ENCODE measurements at places on chromosomes 7 and 10.

DNA sequence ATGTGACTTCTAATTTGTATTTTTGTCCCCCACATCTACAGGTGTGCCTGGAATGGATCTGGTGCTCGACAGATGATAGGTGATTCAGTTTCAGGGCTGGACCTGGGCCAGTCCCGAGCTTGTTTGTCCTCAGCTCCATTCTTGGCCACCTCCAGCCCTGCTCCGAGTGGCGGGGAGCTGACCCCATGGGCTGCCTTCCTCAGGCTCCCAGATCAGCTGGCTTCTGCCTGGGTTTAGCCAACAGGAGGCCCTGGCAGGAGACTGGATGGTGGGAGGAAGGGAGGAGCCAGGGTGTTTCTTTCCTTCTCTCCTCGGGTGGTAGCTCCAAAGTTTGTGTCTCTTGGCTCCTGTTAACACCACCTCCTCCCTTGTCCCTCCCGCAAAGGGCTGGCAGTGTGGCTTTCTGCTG lies 75.2 kb downstream of the CDH23 start:
- DNase-seq: no peak

- no peak for DNase-seq
Measured at GRCh38 chr7:85452674-85453073, 265.8 kb upstream of the SEMA3D start.

GRCh38 chr7:97513326-97513725 lies 218.6 kb upstream of the TAC1 start:
- DNase-seq: no peak

GRCh38 chr7:116582806-116583444 lies 58.1 kb downstream of the CAV1 start:
- DNase-seq: no peak

GRCh38 chr7:44148166-44148565 lies 7.0 kb upstream of the MYL7 start:
- DNase-seq: no peak

GRCh38 chr10:101691081-101691480 lies 3.9 kb downstream of the FBXW4 start:
- DNase-seq: no peak

- DNase-seq: no peak
Measured at GRCh38 chr10:33233221-33233620, 101.2 kb downstream of the NRP1 start.

GRCh38 chr7:14228341-14228740 lies 238.9 kb upstream of the ETV1 start:
- no peak for DNase-seq

- DNase-seq: no peak
Measured at GRCh38 chr10:96716390-96716789, 3.9 kb downstream of the PIK3AP1 start.

- DNase-seq: no peak
Measured at GRCh38 chr10:74983383-74983782, 128.1 kb upstream of the SAMD8 start.

DNA sequence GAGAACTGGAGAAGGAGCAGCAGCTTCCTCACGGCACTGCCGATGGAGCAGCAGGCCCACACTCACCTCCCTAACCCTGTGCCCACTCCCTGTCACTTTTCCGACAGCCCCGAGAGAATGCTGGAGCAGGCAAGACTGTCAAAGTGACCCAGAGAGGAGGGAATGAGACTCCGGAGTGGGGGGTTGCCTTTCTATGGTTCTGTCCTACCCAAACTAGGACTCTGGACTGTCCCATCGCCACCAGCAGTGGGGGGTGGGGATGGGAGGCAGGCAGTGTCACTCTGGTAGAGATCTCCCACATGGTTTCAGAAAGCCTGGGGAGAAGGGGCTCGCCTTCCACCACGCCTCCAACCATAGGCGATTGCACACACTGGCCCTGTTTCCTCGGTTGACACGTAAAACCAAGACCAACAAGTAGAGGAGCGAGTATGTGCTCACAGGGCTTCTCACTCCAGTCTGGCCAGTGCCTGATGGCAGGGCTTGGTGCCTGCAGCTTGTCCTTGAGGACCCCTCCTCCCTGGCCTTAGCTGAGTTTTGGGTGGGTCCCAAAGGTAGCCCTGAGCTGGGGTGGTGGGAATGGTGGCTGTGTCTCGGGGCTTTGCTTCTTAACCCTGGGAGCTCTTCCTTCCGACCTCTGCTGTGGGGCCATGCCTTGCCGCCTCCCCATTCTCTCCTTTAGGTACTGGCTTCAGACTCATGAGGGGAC lies 148.5 kb downstream of the PTPN20 start:
- no peak for DNase-seq

- no peak for DNase-seq
Measured at GRCh38 chr7:10104292-10104691, 869.4 kb upstream of the PHF14 start.

DNA sequence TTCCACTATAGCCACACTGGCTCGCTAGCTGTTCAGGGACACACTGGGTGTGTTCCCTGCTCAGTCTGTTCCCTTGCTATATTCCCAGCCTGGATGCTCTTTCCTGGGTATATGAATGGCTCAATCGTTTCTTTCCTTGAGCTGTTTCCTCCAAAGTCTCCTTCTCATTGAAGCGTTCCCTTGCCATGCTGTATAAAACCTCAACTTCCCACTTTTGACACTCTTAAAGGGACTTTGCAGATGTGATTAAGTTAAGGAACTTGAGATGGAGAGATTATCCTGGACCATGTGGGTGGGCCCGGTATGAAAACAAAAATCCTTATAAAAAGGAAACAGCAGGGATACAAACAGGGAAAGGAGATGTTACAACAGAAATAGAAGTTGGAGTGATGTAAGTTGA lies 973.1 kb downstream of the LRMDA start:
- DNase-seq: no peak

DNA sequence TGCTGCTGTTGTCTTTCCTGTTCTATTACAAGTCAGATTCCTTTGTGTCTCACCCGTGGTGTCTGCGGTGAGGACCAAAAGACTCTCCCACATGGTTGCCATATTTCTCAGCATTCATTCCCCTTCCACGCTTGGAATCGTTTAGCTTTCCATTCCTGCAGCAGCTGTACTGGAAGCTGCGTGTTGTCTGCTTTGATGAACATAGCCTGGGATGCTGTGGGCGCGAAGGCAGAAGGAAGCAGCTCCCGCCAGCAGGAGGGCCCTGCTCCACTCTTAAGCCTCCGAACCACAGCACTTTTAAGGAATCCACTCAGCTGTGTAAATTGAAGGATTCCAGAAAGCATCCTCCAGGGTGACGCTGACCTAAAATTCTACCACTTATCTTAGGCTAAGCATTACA lies 303.6 kb upstream of the PITRM1 start:
- no peak for DNase-seq

DNA sequence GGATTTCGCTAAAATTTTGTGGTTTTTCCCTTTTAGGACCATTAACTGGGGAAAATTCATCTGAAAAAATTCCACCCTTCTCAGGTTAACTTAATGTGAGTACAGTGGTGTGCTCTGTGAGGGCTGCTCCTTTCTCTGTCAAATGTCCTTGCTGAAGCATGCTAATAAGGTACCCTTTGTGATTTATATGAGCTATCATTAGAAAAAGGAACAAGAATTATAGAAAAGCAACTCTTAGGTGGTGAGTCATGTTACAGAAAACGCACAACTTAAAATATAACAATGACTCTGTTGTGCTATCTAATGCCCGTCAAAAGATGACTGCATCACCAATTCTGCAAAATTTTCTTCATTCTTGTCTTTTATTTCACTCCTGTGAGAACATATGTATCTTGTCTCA lies 162.0 kb upstream of the MAGI2 start:
- DNase-seq: no peak

DNA sequence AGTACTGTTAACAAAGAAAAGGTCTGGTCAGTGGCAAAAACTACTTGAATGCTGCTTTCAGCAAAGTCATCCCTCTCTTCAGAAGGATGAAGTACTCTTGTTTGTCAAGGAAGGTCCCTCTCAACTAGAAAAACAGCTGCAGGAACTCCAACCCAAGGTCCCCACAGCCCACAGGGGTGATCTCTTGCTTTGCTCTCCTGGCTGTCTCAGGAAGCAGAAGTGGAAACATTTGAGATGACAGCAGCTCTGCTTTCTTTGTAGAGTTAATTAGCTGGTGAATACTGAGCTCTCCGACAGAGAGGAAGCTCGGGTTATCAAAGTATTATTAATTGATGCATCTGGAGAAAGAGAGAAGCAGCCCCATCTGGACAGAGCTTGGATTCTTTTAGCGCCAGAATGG lies 25.4 kb upstream of the LRGUK start:
- DNase-seq: no peak

- peak; percentile 17 for DNase-seq
Measured at GRCh38 chr7:88111140-88111743, 108.6 kb downstream of the SRI start.

- no peak for DNase-seq
Measured at GRCh38 chr7:105581066-105581811, at the start of gene EFCAB10. Gene EFCAB10, minus strand, starts transcription at chr7:105581493. Its CDS starts 30 bp downstream, at chr7:105581463.

DNA sequence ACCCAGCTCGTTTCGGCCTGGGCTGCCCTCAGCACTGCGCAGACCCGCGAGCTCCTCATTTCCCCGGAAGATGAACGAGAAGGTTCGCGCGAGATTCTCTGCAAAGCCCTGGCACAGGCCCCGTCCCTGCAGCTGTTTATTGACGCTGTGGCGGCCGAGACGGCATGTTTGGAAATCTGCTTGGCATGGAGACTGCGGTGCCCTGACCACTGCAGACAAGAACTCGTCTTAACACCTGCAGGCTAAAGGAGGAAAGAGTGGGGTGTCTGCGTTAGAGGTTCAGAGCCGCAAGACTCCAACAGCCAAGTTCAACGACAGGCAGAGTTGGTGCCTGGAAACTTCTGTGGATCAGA lies 125.6 kb downstream of the DNAJB6 start:
- DNase-seq: no peak

DNA sequence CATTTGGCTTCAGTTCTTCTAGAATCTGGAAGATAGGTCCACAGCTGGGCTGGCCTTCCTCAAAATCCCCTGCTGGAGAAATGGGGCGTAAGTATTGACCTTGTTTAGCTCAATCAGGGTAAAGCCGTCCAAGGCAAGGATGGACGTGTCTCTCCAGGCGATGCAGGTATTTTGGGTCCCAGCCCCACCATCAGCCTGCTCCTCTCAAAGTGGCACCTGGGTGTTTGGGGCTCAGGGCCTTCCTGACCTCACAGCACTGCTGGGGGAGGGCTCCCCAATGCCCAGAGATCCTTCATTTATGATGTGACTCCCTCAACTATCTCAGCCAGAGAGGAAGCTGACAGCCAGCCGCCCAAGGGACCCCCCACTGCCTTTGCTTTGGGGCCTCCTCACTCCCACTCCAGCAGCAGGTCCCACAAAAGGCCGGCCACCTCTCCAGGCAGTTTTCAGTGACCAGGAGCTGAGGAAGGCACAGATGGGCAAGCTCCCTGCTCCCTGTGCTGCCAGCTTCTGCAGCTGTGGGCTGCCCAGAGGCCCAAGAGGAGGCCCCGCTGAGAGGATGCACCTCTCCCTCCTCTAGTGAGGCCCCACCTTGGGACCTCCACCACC lies 140.0 kb upstream of the TCERG1L start:
- DNase-seq: no peak

DNA sequence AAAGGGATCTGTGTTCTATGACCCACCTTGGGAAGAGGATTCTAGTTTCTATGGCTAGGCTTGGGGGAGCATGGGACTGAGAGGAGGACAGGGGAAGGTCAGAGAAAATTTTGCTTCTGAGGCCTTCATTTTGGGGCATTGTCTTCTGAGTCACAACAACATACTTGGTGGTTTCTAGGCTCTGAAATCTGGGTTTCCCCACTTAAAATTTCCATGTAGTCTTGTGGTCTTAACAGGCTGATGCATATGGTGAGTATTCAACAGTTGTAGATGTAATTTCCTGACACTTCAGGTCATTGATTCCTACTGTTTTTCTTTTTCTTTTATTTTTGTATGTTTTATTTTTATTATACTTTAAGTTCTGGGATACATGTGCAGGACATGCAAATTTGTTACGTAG lies 88.5 kb downstream of the ANKRD7 start:
- DNase-seq: no peak

GRCh38 chr7:74258639-74259038 lies 4.4 kb upstream of the RFC2 start:
- no peak for DNase-seq

DNA sequence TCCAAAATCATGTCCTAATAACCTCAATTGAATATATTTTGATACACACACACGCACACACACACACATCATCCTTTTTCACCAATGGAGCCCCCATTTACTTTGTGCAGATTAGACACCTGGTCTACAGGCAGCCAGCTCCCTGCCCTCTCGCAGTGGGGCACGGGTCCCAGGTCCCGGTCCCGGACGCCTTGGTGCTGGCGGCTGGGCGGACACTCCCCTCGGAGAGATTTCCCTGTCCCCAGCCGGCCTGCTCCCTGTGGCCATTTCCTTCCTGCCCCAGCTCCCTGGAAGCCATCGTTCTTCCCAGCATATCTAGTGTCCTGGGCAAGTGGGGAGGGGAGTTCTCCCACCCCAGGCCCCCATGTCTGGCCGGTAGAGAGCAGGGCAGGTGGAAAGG lies 14.6 kb downstream of the DPY19L1 start:
- DNase-seq: no peak

GRCh38 chr10:33332183-33333065 lies 2.0 kb downstream of the NRP1 start:
- DNase-seq: no peak

DNA sequence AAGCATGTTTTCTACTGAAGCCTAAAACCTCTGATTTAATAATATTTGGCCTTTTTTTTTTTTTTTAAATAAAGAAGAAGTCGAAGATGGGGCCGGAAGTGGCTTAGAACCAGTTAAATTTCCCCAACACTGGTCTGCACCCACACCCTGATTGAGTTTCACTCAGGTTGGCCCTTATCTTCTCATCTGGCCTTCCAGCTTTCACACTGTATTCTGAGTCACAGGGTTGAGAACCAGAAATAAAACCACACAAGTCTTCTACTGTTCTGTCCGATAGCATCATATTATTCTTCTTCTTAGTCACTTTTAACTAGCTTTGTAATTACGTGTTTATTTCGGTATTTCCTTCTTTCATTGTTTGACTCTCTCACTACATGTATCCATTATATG lies 9.9 kb downstream of the ZNF365 start:
- peak; percentile 37 for DNase-seq

DNA sequence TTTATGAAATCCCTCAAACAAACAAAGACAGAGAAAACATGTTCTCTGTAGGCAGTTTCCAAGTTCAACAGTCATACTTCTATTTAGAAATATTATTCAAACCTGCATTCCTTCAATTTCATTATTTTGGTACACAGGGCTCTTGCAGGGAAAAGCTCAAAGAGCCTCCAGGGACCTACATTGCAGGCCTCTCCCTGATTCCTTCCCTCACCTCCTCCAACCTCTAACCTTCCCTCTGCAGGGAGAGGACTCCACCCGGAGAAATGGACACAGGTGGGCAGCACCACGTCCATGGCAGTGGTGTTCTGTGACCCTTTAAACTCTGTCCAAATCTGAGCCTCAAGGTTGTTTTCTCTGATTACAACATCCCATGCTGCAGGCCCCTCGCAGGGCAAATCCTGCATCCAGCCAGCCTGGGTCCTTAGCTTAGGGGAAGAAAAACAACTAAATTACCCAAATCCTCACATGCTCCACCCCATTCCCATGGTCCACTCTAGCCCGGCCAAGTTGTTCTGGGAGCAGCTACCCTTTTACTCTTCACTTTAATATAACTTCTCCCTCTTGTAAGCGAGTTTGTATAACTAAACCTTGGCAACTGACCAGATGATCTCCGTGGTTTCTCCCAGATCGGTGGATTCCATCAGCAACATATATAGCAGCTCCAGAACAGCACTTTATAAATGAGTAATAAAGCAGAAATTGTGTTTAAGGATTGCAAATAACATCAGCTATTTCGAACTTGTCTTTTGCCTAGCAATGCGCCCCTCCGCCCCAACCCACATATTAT lies 129.8 kb downstream of the CUBN start:
- DNase-seq: no peak

GRCh38 chr10:74750848-74751274 lies 75.5 kb upstream of the KAT6B start:
- DNase-seq: no peak

Measured in SW 1271 (cell line).